ENCODE measurements at places on chromosomes 6 and 20. TPM values are rescaled to one million over a fixed set of nuclear protein-coding genes. Genes with fewer than 3 reads are reported as not detected.

FILIP1 gene
- 2.9 TPM for polyA plus RNA-seq

LY86 gene
- polyA plus RNA-seq, result not detected

ZSCAN31 gene
- 11.0 TPM for polyA plus RNA-seq

DNA sequence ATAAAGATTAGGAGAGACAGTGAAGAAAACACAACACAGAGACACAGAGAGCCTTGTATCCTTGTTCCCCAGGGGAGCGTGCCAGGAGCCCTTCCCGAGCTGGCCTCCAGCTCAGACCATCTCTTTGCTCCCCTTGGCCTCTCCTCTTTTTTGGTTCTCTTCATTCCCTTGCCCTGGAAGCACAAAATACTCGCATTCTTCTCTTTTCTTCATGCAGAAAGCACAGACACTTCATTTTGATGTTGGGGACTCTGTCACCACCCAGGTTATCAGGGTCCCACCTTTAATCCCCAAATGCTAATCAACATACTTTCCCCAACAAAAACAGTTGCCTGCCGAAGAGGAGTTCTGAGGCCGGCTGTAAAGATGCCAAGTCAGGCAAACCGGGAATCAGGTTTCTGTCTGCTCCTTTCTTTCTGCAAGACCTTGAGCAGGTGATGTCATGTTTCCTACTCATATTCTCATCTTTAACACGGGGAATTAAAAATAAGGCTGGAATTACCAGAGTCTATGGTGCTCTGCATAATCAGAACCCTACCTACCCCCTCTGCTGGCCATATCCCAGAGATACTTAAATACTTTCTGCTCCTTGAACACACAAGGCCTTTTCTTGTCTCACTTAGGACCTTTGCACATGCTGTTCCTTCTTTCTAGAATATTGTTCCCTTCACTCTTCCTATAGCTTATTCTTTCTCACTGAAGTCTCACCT lies 21.7 kb downstream of the TGM6 start:
- peak; percentile 40 for DNase-seq

GRCh38 chr20:20691477-20692235 lies 20.8 kb downstream of the RALGAPA2 start:
- DNase-seq, result no peak

GRCh38 chr6:21824431-21825177 lies 231.1 kb downstream of the SOX4 start:
- no peak for DNase-seq

DNA sequence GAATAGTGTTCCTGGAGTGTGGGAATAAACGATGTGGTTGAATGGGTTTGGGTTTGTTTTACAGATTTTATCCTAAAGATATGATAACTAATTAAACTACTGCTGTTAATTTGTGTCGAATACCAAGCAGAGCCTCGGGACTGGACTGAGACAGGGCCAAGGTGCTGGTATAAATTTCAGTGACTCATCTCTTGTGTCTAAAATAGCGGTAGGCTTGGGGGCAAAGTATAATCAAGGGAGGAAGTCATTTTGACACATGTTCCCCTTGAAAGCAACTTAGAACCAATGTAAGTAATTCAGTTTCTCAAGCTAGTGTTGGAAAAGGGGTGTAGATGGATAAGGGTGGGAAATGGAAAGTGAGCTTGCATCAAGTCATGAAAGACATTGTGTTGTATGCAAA lies 108.4 kb downstream of the PLCB4 start:
- DNase-seq, result no peak

Measured in endothelial cell of umbilical vein (primary cell).